HepG2 (cell line): ENCODE measurements at places on chromosomes 3 and 15.

DNA sequence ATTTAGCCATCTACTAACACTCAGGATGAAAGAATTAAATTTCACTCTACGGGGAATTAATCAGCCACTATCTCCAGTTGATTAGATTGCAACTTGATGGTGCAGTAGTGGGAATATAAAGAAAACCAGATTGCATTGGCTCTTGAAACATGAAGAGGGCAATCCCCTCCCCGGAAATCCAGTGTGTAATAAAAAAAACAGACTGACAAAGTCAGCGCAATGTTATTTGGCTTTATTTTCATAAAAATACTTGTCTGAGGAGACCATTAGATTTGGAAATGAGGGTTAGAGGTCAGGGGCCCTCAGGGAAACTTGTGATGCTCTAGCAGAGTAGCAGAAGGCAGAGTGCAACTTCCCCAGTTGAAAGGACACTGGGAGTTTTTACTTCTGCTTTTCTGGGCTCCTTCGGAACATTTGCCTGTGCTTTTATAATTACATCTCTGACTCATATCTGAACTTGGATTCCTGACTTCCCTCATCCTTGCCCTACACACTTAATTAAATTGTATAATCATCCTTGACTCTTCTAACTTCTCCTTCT is 326.8 kb downstream of the TUSC7 start:
- DNase-seq, result no peak

DNA sequence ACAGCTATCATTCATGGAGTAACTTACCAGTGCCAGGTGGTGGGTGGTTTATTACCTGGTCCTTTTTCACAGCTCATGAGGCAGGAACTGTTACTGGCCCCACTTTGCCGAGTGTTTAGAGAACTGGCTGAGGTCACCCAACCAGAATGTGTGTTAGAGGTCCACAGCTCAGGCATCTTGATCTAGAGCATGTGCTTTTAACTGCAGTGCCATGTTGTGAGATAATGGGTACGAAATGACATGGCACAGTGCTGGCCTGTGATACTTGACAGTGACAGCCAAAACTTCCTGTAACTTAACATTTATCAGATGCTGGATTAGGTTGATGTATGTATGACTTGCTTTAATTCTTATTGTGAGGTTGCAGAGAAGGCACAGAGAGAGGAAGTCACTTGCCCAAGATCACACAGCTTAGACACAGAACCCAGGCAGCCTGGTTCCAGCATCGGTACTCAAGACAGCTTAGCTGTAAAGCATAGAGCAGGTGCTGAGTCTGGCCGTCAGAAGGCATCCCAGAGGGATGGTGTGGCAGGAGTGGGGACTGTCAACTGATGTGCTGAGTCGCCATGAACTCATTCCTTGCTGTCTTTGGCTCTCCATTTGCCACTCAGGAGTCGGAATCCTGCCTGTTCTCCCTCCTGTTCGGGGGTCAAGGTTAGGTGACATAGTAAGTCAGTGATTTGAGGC is 9.6 kb downstream of the MCM2 start:
- DNase-seq, result no peak

- peak; percentile 30 for DNase-seq
Measured at GRCh38 chr3:119145500-119146167, at the start of gene TEX55. TSS of gene TEX55 (plus strand) at chr3:119146165. CDS start at chr3:119146190, 25 bp downstream.

- DNase-seq, result no peak
Measured at GRCh38 chr3:150396956-150397550, 11.0 kb upstream of the TSC22D2 start.

DNA sequence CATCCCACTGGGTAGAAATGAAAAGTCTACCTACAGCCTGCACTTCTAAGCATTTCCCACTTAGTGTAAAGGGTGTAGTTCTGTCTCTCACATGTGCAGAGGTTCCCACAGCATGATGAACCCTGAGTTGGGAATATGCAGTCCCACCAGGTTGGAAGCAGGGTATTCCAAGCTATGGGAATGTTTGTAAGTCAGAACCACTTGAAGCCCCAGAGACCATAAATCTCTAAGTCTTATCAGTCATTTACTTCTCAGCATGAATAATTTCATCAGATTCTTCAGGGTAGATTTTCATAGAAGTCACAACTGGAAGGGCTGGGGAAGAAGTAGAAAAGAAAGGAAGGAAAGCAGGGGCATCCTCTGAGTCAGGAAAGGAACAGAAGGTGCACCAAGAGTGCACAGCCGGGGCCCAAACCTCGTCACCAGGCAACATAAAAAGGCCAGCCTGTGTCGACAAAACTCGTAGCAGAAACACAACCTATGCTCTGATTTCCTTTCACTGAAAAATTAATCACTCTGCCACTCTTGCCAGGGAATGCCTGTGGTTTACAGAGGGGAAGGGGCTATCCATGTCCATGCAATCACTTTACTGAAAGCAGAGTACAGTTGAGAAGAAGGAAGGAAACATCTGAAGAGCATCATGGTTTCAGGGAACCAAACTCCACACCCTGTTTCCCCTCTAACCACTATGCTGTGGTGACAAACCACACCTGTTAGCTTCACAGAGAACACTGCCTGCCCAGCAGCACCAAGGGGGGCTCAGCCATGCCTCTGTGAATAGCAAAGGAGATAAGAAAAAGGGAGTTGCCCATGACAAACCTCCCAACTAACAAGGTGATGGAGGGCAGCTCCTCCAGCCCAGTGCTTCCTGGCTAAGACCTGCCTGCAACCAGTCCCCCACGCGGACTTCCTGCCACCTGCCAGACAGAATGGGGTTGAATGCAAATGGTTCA is 40.5 kb downstream of the SH3BP5 start:
- DNase-seq, result no peak

DNA sequence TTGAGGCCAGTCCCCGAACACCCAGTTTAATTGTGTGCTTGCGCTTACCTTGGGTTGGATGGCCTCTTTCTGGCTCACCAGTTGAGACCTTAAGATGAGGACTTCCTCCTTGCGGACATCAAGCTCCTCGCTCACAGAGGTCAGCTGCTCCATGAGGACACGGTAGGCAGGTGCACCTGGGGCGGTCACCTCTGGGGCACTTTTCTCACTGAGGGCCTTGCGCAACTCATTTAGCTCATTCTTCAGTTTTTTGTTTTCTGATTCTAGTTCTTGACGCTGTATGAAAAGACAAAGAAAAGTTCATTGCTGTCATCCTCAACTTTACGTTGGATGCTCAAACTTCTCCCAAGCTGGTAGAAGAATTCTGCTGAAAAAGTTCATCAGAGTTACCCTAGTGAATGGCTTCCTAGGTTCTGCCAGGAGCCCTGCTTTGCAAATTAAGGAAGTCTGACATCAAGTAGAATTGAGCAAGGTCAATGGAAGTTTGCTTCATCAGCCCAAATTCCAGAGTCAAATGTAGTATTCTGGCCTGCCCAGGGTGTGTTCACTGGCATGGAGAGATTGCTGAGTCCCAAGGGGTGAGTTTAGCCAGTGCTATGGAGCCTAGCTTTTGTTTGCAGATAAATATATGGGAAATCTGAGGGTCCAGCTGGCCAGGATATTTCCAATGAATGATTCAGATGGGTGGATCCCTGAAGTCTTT is 55.8 kb upstream of the MYO5C start:
- no peak for DNase-seq

DNA sequence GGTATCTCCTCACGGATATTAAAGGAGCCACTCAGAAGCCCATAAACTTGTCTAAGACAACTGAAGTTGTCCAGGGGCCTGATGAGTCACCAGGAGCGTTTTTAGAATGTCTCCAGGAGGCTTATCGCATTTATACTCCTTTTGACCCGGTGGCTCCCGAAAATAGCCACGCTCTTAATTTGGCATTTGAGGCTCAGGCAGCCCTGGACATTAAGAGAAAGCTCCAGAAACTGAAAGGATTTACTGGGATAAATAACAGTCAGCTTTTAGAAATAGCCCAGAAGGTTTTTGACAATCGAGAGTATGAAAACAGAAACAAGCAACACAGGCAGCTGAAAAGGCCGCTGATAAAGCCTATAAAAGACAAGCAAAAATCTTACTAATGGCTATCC is 4.1 kb downstream of the DET1 start:
- DNase-seq, result no peak
